ENCODE measurements at places on chromosomes 4 and X.
A peak's percentile ranks its signal among the peaks of the same experiment; 100 is the strongest.

DNA sequence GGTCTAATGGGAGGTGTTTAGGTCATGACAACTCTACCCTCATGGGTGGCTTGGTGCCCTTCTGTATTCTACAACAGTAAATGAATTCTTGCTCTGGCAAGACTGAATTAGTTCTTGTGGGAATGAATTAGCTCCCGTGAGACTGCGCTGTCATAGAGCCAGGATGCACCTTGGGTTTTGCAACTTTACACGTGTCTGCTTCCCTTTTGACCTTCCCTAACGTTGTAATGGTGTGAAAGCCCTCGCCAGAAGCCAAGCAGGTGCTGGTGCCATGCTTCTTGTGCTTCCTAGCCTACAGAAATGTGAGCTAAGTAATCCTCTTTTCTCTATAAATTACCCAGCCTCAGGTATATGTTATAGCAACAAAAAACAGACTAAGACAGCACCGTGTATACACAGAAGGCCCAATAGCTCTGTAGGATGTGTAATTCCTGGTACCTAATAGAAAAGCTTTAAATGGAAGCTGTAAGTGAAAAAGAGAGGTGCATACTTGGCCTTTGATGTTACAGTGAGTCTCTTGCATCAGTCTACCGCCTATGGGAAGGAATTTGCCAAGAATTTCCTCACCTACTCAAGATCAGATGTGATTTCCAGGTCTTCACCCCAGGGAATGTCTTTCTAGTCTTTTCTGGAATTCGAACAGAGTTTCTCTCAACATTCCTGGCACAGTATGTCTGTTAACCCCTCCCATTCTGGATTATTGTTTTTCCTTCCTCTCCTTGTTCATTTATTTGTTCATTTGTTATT, 3.2 kb upstream of the ENPEP start:
- H3K27me3 ChIP-seq, result no peaks in the 10 kb centered on the region
- DNase-seq, result no peak
- peaks cover 8% of the 10 kb centered on the region for H3K36me3 ChIP-seq
- no peak overlapping the region for H3K27ac ChIP-seq

DNA sequence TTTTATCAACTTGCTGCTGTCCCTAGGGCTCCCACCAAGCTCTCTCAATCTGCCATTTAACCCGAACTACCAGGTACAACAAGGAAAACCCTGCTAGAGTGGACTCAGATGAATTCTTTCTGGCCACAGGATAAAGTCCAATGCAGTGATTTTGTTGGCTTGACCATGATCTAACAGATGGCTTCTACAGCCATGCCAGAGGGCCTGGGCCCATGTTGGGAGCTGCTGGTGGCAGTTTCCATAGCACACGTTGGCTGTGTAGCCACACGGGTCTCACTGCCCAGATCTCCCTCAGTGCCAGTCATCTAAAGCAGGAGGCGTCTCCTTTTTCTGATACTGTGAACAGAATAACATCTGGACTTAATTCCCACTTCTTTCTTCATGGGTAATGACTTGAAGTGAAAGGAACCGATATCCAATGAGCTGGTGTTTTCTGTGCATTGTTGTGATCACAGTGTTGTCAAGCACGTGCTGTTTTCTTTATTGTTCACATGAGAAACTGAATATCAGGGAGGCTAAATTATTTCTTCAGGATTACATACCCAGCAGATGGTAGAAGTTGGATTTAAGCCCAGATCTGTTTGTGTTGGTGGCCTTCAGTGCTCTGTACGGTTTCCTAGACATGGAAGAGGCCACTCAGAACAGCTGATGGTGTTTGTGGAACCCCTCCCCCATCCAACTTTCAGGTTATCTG, 85.2 kb upstream of the CLCN4 start:
- H3K4me1 ChIP-seq, result peaks cover 29% of the 10 kb centered on the region
- H3K27me3 ChIP-seq, result no peaks in the 10 kb centered on the region
- H3K27ac ChIP-seq, result no peak overlapping the region
- peaks cover 4% of the 10 kb centered on the region for H3K36me3 ChIP-seq
- H3K4me3 ChIP-seq, result no peak overlapping the region
- no peak for DNase-seq

- peaks cover 8% of the 10 kb centered on the region for H3K36me3 ChIP-seq
- peak overlapping the region; percentile 93 for H3K27ac ChIP-seq
- no peak overlapping the region for H3K4me3 ChIP-seq
- no peak for DNase-seq
- peaks cover 11% of the 10 kb centered on the region for H3K4me1 ChIP-seq
Measured at GRCh38 chr4:27009539-27009938, 148.9 kb downstream of the STIM2 start.

GRCh38 chr4:128707864-128708263, 101.6 kb upstream of the JADE1 start:
- DNase-seq, result no peak
- peaks cover 8% of the 10 kb centered on the region for H3K4me1 ChIP-seq
- H3K36me3 ChIP-seq, result no peaks in the 10 kb centered on the region
- H3K27me3 ChIP-seq, result no peaks in the 10 kb centered on the region
- H3K4me3 ChIP-seq, result no peak overlapping the region

- no peaks in the 10 kb centered on the region for H3K27me3 ChIP-seq
- no peaks in the 10 kb centered on the region for H3K36me3 ChIP-seq
- H3K27ac ChIP-seq, result peak overlapping the region; percentile 87
- H3K4me1 ChIP-seq, result peaks cover 80% of the 10 kb centered on the region
- no peak for DNase-seq
Measured at GRCh38 chr4:42633605-42634388, 23.1 kb downstream of the ATP8A1 start.

DNA sequence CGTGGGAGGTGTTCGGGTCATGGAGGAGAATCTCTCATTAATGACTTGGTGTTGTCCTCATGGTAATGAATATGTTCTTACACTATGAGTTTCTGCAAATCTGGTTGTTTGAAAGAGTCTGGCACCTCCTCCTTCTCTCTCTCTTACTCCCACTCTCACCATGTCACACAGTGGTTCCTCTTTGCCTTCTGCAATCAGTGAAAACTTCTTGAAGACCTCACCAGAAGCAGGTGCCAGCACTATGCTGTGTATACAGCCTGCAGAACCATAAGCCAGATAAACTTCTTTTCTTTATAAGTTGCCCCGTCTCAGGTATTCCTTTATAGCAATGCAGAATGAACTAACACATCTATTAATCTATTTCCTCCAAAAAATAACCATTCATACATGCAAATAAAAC, 275.0 kb downstream of the ANTXR2 start:
- no peak for DNase-seq
- H3K4me1 ChIP-seq, result no peaks in the 10 kb centered on the region
- no peak overlapping the region for H3K4me3 ChIP-seq
- no peaks in the 10 kb centered on the region for H3K27me3 ChIP-seq
- H3K36me3 ChIP-seq, result no peaks in the 10 kb centered on the region

GRCh38 chrX:130885996-130886395, 17.0 kb downstream of the ENOX2 start:
- H3K4me1 ChIP-seq, result peaks cover 8% of the 10 kb centered on the region
- H3K27ac ChIP-seq, result no peak overlapping the region
- no peak overlapping the region for H3K4me3 ChIP-seq
- H3K36me3 ChIP-seq, result no peaks in the 10 kb centered on the region
- no peak for DNase-seq
- no peaks in the 10 kb centered on the region for H3K27me3 ChIP-seq

DNA sequence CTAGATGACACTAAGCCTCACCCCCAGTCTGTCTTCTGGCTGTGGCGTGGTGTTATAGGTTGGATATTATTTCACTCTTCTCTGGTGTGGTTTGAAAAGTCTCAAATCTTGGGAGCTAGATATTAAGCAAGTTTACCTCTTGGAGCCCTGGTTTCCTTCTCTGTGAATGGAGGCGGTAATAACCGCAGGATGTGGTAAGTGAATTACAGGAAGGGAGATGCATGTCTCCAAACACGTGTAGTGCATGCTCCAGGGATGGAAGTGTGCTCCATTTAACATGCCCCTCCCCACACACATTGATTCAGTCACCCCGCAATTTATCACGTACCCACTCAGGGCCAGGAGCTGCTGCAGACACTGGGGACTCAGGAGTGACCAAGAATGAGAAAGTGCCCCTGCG, 4.9 kb downstream of the ZNF275 start:
- peaks cover 23% of the 10 kb centered on the region for H3K36me3 ChIP-seq
- no peaks in the 10 kb centered on the region for H3K27me3 ChIP-seq
- H3K4me1 ChIP-seq, result peaks cover 33% of the 10 kb centered on the region
- H3K27ac ChIP-seq, result no peak overlapping the region
- no peak overlapping the region for H3K4me3 ChIP-seq

GRCh38 chr4:15656038-15656470, 897 bp upstream of the FBXL5 start:
- H3K4me3 ChIP-seq, result peak overlapping the region; percentile 95
- DNase-seq, result no peak
- H3K36me3 ChIP-seq, result no peaks in the 10 kb centered on the region
- no peaks in the 10 kb centered on the region for H3K27me3 ChIP-seq
- H3K27ac ChIP-seq, result peak overlapping the region; percentile 95

DNA sequence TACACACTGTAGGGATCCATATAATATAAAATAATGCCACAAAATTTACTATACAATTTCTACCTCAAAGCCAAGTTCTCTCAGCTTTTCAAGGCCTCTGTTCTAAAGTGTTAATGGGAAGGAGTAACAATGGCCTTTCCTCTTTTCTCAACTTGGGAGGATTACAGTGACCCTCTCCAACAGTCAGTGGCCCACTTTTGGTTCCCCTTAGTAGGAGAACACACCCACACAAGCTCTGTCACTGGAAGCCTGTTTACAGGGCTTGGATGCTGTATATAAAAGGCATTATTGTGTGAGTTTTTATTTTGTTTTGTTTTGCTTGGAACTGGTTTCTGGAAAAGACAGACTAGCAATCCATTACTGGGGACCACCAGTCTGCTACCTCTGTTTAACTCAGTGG, 1.8 kb downstream of the ARHGEF6 start:
- DNase-seq, result no peak
- H3K36me3 ChIP-seq, result no peaks in the 10 kb centered on the region
- H3K4me3 ChIP-seq, result peak overlapping the region; percentile 100
- H3K4me1 ChIP-seq, result peaks cover 45% of the 10 kb centered on the region

- no peak for DNase-seq
- H3K27ac ChIP-seq, result no peak overlapping the region
- no peak overlapping the region for H3K4me3 ChIP-seq
Measured at GRCh38 chr4:134544303-134544770, 342.7 kb upstream of the PABPC4L start.

DNA sequence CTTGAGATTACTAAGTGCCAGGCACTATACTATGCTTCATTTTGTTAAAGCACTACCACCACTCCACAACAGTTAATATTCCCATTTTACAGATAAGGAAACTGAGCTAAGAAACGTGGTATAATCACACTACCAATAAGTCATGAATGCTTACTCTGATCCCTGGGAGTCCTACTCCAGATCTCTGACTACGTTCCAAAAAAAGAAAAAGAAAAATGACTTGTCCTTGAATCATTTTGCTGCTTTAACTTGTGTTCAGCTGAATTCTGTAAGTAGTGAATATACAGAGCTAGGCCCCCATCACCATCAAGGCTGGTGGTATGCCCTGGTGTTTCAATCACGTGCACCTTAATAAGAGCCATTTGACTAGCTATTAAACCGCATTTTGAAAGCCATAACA, 39.4 kb downstream of the LDB2 start:
- H3K4me1 ChIP-seq, result no peaks in the 10 kb centered on the region
- H3K27ac ChIP-seq, result no peak overlapping the region

GRCh38 chr4:77190053-77190452, 33.0 kb downstream of the CCNG2 start:
- no peaks in the 10 kb centered on the region for H3K27me3 ChIP-seq
- H3K4me1 ChIP-seq, result peaks cover 23% of the 10 kb centered on the region
- no peak overlapping the region for H3K4me3 ChIP-seq

GRCh38 chr4:80340036-80340435, 4.5 kb downstream of the CFAP299 start:
- no peak overlapping the region for H3K27ac ChIP-seq
- peaks cover 24% of the 10 kb centered on the region for H3K27me3 ChIP-seq
- H3K4me3 ChIP-seq, result no peak overlapping the region
- peaks cover 7% of the 10 kb centered on the region for H3K36me3 ChIP-seq
- no peak for DNase-seq

DNA sequence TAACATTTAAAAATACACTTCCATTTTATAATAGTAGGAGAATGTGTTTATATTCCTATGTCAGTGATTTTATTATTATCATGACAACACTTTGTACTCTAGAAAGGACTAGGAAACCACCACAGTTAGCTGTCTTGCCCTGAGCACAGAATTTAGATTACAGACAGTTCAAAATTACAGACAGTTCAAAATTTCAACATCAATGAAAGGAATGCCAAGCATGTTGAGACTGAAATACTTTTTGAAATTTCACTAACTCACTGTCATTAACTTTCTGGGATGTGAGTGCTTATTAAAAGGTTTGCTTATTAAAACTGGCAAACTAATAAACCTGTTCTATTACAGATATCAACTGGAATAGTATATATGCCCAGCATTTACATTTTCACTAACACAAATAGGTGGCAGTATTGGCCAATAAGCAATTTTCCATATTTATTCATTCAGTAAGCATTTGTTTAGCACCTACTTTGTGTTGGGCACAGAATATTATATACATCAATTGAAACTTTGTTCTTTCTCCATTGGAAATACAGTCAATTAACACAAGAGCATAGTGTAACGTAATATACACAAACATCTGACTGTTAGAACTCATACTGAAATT, 179.4 kb downstream of the FBXW7 start:
- no peaks in the 10 kb centered on the region for H3K36me3 ChIP-seq
- no peak overlapping the region for H3K27ac ChIP-seq
- no peak overlapping the region for H3K4me3 ChIP-seq
- DNase-seq, result no peak

DNA sequence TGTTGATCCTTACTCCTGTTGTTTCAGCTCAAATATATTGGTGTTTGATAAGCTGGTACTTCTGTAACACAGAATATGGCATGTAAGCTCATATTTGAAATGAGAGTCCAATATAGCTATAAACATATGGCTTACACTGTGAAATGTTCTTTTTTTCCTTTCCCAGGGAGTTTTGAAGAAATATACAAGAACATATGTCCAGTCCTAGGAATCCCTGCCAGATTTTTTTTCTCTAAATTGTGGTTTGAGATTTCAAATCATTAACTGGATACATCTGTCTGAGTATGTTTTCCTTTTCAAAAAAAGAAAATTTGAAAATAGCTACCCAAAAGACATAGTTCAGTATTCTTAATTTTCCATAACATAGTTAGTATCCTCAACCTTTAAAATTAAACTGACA, 60.2 kb downstream of the HMGB2 start:
- no peak overlapping the region for H3K27ac ChIP-seq
- peaks cover 4% of the 10 kb centered on the region for H3K4me1 ChIP-seq
- peaks cover 5% of the 10 kb centered on the region for H3K36me3 ChIP-seq
- DNase-seq, result no peak

DNA sequence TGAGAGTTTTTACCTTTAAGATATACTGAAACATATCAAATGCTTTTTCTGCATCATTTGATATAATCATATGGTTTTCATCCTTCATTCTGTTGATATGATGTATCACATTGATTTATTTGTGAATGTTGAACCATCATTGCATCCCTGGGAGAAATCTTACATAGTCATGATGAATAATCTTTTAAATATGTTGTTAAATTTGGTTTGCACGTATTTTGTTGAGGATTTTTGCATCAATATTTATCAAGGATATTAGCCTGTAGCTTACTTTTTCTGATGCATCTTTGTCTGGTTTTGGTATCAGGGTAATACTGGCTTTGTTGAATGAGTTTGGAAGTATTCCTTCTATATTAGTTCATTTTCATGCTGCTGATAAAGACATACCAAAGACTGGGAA, 541.4 kb downstream of the TLL1 start:
- no peak for DNase-seq
- no peaks in the 10 kb centered on the region for H3K27me3 ChIP-seq
- no peak overlapping the region for H3K27ac ChIP-seq
- H3K4me3 ChIP-seq, result no peak overlapping the region
- H3K36me3 ChIP-seq, result no peaks in the 10 kb centered on the region

GRCh38 chr4:2217726-2218125, 24.2 kb downstream of the HAUS3 start:
- DNase-seq, result no peak
- peaks cover 6% of the 10 kb centered on the region for H3K4me1 ChIP-seq
- H3K36me3 ChIP-seq, result no peaks in the 10 kb centered on the region
- H3K27ac ChIP-seq, result no peak overlapping the region
- H3K27me3 ChIP-seq, result peaks cover 2% of the 10 kb centered on the region
- no peak overlapping the region for H3K4me3 ChIP-seq

Measured in naive B cell (primary cell).